NCI-H1930 (cell line): ENCODE measurements at places on chromosomes 11 and 22.
A peak's percentile ranks its signal among the peaks of the same experiment; 100 is the strongest.

GRCh38 chr11:17036666-17037658, 22.7 kb upstream of the PLEKHA7 start:
- DNase-seq, result no peak

DNA sequence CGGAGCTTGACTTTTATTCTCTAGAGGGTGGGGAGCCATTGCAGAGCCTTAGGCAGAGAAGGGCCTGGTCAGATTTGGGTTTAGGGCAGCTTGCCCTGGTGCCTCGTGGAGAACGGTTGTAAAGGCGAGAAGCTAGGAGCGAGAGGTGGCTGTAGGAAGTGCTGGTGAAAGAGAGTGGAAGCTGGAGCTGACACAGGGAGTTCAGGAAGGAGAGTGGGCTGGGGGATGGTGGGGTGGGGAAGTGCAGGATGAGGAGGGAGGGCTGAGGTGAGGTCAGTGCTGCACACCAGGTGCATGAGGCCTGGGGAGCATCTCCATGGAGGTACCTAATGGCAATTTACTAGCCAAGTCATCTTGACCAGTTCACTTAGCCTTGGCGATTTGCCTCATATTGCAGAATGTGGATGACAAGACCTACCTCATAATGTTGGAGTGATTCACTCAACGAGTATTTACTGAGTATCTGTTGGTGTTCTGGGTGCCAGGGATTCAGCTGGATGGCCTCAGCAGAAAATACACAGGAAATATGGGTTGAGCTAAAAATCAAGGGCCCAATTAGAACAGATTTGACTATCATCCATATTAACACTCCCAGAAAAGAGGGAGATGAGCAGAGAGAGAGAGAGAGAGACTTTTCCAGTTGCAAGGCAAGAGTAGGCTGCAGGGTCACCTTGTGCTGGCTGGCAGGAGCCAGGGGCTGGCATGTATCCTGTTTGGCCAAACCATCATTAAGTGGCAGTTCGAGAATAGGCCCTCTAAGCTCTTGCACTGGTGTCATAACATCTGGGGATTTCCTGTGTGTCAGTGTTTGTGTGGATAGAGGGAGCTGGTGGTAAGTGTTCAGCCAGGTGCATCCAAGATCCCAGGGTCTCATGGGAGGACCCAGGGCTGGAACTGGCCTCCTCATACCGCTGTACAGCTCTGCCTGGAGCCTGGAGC, 44.4 kb upstream of the CLDN5 start:
- no peak for DNase-seq

- no peak for DNase-seq
Observed at GRCh38 chr11:125263268-125263790, 98.8 kb downstream of the PKNOX2 start.

DNA sequence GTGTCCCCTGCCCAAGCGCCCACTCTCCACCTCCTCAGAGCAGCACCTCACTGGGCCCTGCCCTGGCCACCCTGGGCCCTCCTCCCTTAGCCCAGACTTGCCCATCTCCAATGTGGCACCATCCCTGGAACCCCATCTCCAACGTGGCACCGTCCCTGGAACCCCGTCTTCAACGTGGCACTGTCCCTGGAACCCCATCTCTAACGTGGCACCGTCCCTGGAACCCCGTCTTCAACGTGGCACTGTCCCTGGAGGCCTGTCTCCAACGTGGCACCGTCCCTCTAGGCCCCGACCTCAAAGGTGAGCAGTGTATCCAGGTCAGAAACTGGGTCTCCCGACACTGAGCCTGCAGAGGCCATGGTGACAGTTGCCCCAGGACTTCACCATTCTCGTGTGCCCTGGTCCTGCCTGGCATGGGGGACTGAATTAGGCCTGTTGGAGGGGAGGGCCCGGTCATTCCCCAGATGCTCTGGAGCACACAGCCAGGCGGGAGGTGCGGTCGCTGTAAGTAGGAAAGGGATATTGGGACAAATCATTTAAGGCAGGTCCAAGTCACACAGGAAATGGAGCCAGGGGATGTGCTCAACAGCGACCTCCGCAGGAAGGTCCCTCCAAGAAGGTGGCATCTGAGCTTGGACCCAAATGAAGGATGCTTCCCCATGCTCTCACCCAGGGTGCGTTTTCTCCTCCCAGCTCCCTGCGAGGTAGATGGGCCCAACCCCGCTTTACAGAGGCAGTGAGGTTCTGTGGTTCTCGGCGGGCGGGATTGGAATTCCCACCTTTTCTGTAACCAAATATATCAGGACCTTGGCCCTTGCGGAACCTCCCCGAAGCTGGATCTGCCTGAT, 2.4 kb upstream of the CTSD start:
- DNase-seq, result no peak

DNA sequence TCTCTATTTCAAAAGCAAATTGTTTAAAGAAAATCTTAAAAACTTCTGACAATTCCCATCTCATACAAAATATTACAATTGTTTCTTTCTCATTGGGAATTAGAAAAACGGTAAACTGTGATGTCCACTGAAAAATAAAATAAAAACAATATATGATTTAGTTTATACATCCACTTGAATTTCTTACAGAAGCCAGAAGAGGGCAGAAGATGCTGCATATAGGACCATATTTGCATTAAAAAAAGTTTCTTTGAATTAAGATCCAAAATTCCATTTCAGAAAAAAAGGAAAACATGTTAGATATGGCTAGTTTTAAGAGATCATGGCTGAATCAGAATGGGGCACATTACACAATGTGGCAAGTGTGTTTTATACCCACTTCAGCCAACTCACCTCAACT, 39.3 kb upstream of the LRRC4C start:
- no peak for DNase-seq

- no peak for DNase-seq
Observed at GRCh38 chr11:95715777-95716241, 73.8 kb downstream of the FAM76B start.

DNA sequence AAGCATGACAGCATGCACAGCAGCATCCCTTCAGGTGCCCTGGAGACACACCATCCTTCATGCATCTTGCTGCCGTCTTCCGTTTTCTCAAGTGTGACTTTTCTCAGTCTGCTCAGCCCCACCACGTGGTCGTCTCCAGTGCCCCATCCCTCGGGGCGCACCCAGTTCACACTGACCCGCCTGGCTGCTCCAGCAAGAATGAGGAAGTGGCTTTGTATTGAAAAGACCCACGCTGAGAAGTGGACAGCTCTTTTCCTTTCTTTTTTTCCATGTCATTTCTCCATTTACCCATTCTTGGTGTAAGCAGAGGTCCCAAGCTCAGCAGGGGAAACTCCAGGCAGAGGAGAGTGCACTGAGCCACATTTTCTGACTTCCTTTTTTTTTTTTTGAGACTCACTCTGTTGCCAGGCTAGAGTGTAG, 14.5 kb downstream of the SERPINH1 start:
- no peak for DNase-seq

- no peak for DNase-seq
Observed at GRCh38 chr22:37253126-37253660, 9.1 kb upstream of the RAC2 start.

GRCh38 chr11:69035946-69036340, 12.8 kb upstream of the TPCN2 start:
- DNase-seq, result no peak

- no peak for DNase-seq
Observed at GRCh38 chr11:36251823-36252222, 37.4 kb downstream of the COMMD9 start.

- no peak for DNase-seq
Observed at GRCh38 chr11:3056296-3057068, 741 bp downstream of the CARS1 start.

DNA sequence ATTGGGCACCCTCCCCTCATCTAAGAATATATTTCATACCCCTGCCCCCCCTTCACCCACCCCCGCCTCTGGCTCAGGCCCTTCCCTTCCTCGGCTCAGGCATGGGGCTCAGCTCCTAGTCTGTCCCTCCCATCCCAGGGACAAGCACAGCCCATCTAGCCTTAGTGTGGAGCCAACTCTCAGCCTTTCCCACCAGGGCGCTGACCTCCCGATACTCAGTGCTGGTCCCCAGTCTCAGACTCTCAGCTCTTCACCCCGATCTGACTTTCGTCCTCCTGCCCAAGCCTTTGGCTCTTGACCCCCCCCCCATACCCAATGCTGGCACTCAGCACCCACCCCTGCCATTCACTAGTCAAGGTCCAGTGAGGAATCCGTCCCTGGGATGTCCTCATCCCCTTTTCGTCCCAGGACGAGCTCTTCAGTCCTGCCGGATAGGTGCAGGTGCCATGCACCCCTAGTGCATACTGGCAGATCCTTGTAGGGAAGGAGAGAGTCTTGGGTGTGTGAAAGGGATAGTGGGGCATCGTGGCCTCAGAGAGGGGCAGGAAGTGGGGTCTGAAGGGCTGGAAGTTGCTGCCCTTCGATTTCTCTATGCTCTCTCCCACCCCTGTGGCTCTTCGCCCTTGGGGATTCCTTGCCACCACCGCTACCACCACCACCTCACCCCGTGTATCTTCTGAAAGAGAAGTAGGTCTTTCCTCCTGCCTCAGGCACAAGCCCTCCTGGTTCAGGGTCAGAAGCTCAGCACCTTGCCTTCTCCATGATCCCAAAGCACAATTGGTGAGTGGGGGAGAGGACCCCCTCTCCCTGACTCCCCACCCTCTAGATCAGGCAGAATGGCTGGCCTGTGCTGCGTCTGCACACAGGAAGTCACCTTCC, 2.4 kb downstream of the TPBGL start:
- DNase-seq, result no peak

GRCh38 chr11:61776561-61777075, 15.8 kb downstream of the TMEM258 start:
- peak; percentile 23 for DNase-seq

- no peak for DNase-seq
Observed at GRCh38 chr11:69939551-69940245, 120.5 kb upstream of the FGF3 start.

GRCh38 chr11:64090806-64091516, 55.2 kb downstream of the FLRT1 start:
- DNase-seq, result no peak

- DNase-seq, result no peak
Observed at GRCh38 chr11:44832452-44832851, 105.7 kb downstream of the TSPAN18 start.
